NCI-H1417 treated with DMSO at 0.1 percent for 48 hours (cell line): ENCODE measurements at places on chromosomes 5 and 9.

GRCh38 chr5:78591138-78591612 lies 57.4 kb downstream of the LHFPL2 start:
- no peak for DNase-seq

- DNase-seq = no peak
These were observed 22.1 kb downstream of the PAEP start for GRCh38 chr9:135583688-135584011.

DNA sequence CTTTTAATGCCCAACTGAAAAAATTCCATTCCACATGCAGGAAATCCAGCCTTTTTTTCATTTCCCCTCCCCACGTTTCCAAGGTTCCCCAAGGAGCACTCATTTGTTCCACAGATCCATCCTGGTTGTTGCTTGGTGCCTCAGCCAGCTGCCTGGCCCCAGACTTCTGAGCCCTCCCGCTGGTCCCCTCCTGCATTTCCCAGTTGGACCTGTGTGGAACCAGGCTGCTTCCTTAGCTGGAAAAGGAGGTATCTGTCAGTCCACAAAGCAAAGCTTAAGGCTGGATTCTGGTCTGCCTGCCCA lies 44.8 kb downstream of the ANGPTL2 start:
- DNase-seq = no peak

GRCh38 chr9:107350443-107350842 lies 67.4 kb downstream of the RAD23B start:
- DNase-seq = no peak

- no peak for DNase-seq
These were observed 4.2 kb upstream of the HAVCR2 start for GRCh38 chr5:157113002-157113401.

GRCh38 chr5:116478491-116478890 lies 96.1 kb downstream of the SEMA6A start:
- DNase-seq = no peak

DNA sequence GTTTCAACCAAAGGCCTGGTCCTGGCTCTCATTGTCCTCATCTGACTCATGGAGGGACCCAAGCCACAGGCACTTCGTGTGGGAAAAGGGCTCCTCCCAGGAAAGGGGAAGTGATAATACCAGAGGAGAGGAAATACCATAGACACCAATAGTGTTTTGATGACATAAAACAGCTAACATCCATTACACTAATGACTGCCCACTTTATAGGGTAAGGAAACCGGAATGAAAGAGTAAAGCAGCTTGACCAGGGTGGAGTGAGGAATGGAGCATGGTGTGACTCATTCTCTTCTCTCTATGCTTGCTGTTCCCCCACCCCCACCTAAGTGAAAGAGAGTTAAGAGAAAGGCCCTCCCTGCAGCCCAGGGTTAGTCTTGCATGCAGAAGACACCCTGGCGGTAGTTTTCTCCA lies 67.4 kb upstream of the HRH2 start:
- DNase-seq = no peak

DNA sequence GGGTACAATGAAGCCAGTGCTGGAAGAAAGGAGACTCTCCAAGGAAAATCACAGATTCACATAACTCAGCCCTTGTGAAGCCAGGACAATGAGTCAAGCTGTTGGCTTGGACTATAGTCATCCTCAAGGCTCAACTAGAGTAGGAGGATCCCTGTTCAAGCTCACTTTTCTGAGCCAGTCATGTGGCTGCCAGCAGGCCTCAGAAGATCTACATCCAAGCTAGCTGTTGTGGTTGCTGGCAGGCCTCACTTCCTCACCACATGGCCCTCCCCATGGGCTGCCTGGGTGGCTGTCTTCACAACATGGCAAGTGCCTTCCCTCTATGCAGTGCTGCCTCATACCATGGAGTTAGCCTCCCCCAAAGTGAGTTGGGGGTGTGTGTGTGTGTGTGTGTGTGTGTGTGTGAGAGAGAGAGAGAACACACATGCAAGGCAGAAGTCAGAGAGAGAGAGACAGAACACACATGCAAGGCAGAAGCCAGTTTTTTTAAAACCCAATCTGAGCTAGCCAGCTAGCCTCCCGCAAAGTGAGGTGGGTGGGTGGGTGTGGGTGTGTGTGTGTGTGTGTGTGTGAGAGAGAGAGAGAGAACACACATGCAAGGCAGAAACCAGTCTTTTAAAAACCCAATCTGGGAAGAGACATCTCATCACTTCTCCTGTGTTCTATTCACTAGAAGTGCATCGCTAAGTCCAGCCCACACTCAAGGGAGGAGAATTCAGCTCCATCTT lies 17.1 kb downstream of the SCAI start:
- DNase-seq = no peak

GRCh38 chr5:10552183-10553143 lies 11.4 kb upstream of the ANKRD33B start:
- DNase-seq = no peak

GRCh38 chr5:76697670-76698069 lies 18.3 kb upstream of the F2R start:
- DNase-seq = no peak

DNA sequence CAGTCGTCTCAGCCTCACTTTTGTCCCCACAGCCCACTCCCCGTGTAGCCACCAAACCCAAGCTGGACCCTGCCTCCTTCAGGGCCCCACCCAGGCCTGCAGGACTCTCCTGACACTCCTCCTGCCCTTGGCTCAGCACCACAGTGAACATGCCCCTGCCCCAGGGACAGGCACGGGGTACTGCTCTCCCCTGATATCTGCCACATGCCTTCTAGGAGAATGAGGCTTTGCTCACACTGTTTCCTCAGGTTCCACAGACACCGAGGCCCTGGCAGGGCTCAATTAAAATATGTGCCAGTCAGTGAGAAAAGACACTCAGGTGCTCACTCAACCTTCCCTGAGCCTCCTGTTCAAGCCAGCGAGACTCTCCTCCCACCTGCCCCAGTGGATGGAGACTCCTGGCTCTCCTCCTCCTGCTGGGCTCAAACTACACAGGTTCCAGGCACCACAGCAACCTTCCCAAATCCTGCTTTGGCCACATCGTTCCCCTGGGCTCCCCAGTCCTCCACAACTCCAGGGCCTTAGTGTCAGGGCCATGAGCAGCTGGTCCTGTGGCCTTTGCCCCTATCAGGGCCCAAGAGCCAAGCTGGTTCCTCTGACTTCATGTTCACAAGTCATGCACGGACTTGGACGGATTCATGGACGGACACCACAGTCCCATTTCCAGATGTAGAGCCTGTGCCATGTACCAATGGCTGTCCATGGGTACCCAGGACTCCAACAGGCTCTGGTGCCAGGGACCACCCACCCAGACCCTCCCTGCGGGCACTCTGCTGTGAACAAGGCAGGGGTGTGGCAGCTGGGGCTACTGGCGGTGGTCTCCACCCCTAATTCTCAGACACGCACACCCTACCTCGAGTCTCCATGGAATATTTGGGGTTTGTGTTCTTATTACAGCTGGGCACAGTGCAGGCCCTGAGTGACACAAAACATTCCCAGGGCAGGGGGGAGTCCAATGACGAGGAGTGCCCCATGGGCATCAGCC lies 36.6 kb downstream of the BICD2 start:
- DNase-seq = no peak

- no peak for DNase-seq
These were observed 68.2 kb downstream of the NR2F1-AS1 start for GRCh38 chr5:93512799-93513198.

DNA sequence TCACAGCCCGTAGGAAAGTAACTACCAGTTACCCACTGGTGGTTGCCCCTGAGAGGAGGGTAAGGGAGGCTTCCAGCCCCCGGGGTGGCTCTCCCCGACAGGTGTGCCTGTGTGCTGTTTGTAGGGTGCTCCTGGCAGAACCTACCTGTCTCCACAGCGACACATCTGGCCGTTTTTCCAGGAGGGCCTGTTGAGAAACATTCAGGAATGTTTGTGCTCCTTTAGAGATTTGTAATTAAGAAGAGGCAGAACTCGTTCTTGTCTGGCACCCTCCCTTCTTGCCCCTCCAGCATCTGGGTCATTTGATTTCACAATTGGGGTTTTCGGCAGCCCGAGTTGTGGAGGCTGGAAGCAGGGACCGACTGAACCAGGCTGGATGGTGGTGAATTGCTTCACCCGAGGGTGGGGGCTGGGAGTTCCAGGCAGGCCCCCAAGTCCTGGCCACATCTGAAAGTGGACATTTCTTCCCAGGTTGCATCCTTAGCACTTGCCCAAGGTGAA lies 74.2 kb downstream of the WWC1 start:
- no peak for DNase-seq

DNA sequence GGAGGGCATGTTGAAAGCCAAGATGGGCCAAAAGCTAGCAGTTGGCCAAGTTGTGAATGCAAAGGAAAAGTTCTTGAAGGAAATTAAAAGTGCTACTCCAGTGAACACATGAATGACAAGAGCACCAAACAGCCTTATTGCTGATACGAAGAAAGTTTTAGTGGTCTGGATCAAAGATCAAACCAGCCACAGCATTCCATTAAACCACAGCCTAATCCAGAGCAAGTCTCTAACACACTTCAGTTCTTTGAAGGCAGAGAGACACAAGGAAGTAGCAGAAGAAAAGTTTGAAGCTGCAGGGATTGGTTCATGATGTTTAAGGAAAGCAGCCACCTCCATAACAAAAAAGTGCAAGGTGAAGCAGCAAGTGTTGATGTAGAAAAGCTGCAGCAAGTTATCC lies 71.6 kb downstream of the ERCC6L2 start:
- DNase-seq = no peak

DNA sequence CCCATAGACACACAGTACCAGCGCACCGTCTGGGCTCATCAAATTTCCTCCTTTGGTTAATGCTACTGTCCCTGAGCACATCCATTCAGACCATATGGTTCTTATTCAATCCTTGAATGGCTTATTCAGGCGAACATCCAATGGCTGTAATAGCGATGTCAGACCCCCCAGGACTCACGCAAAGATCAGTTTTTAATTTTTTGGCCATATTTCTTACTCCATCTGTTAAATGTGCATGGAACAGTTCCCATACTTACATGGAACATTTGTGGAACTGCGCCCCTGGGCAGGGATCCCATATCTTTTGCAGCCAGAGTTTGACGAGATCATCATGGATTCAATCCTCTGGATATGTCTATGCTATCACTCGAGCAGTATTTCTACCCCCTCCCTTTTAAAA lies 213.2 kb downstream of the ADAMTS6 start:
- no peak for DNase-seq

- DNase-seq = no peak
These were observed 702 bp upstream of the PRELID2 start for GRCh38 chr5:145835848-145836239.

DNA sequence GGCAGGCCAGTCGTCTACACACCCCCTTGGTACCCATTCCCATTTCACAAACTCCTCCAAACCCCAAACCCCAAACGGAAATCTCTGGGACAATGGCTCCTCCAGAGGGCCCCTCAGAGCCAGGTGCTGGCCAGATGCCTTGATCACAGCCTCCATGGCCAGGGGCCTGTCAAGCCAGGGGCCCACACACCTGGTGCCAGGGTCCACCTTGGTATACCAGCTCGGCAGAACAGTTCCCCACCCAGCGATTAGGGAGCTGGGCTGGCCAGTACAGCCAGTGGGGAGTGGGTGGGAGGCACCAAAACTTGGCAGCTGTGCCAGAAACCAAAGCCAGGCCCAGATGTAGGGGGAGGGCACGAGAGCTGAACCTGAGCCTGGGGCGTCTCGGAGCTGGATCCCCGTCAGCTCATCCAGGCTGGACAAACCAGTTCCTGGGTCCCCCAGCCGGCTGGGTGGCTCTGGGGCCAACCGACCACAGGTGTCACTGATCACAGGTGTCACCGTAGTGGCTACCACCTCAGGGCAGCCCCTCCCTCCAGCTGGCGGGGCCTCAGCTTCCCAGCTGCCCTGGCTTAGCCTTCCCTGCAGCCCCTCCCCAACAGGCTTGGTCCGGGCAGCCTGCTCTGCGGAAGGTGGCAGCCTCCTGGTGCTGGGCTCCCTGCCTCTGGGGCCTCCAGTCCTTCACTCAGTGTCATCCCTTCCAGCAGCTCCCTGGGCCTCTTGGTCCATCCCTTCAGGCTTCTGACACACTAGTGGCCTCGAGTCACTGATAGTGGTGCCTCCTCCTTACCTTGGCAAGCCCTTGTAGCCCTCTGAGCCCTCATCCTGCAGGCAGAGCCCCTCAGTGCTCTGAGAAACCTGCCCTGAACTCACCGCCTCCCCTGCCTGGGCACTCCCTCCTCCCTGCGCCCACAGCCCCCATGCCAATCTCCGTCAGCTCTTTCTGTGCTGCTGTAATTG lies 6.6 kb upstream of the RMND5B start:
- DNase-seq = no peak

GRCh38 chr9:270657-271237 lies 56.1 kb downstream of the DOCK8 start:
- no peak for DNase-seq

DNA sequence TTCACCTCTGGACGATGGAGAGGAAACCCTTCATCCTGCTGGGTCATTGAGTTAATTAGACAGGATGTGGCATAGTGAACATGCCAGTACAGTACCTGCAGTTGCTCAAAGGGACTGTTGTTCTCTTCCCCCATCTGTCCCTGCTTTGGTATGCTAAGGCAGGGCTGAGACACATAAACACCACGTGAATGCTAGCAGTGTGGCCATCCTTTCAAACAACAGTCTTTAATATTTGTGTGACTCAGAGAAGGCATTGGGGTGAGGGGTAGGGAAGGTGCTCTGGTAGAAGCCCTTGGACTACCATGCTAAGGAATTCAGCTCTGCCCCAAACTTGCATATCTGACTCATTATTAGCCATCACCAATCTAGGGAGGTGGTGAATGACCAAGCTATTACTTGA lies 180.2 kb upstream of the ZNF618 start:
- no peak for DNase-seq

GRCh38 chr5:37424441-37424840 lies 45.3 kb downstream of the WDR70 start:
- DNase-seq = no peak
